ENCODE measurements at places on chromosomes 3 and 15.

- no peak for DNase-seq
Observed at GRCh38 chr3:183272791-183273190, 19.7 kb downstream of the B3GNT5 start.

DNA sequence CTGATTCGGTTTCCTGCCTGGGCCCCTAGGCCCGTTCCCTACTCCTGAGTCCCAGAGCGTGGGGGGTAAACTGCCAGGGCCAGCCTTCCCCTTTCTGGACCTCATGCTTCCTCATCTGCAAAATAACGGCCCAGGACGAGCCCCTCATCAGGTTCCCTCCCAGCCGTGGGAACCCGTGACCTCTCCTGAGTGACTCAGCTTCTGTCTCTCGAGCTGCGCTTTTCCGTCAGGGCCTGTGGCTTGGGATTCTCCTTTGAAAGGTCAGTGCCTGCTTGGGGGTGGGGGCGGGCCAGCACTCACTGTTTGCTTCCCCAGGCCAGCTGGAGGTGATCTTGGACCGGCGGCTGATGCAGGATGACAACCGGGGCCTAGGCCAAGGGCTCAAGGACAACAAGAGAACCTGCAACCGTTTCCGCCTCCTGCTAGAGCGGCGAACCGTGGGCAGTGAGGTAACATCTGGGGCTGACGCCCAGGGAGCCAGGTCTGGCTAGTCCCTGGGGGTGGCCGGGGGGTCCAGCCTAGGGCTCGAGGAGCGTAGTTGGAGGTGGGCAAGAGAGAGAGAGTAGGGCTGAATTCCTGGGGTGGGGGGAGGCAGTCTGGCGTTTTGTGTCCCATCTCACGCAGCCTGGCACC, 12.8 kb downstream of the MAN2A2 start:
- peak; percentile 87 for DNase-seq

GRCh38 chr15:64163659-64164362, 989 bp upstream of the PPIB start:
- peak; percentile 75 for DNase-seq

GRCh38 chr3:78993375-78993774, 774.4 kb downstream of the ROBO1 start:
- DNase-seq: no peak

DNA sequence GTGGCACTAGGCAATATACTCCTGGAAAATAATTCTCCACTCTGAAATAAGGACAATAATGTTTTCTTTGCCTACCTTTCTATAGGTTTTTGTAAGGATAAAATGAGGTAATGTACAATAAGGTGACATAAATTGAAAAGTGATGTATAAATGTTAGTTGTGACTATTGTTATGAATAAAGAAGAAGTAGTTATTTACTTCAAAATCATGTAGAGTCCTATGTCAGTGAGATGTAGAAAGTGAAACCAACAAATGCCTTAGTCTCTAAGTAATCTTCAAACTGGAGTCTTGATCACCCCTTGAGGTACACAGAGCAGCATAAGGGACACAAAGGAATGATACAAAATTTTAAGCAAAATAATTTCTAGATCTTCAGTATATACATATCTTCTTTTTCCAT, 60.3 kb upstream of the TP63 start:
- DNase-seq: no peak

- DNase-seq: no peak
Observed at GRCh38 chr15:80572337-80572736, 122.8 kb upstream of the ABHD17C start.

DNA sequence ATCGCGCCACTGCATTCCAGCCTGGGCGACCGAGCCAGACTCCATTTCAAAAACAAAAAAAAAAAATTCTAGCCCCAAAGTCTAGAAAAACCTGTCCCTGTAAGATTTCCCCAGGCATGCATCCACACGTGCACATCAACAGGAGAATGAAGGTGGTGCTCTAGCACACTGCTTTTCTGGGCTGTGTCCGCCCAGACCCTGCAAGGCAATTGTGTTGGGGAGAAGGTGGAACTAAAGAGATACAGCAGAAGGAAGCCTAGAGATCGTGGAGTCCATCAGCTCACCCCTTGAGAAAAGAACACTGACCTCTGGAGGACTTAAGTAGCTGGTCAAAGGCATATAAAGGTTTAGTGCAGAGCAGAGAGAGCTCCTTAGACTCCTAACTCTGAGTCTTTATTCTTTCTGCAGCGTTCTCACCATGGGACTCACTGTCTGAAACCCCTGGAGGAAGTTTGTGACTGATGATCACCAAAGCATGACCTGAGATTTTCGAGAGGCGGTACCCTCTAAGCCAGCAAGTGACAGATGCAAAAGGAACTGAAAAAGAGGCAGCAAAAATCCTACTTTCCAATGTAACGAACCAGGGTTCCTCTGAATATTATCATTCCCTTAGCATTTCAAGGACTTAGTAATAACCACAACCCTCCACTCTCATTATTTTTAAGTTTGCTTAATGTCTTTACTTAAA, 179.8 kb downstream of the MEX3B start:
- DNase-seq: no peak

DNA sequence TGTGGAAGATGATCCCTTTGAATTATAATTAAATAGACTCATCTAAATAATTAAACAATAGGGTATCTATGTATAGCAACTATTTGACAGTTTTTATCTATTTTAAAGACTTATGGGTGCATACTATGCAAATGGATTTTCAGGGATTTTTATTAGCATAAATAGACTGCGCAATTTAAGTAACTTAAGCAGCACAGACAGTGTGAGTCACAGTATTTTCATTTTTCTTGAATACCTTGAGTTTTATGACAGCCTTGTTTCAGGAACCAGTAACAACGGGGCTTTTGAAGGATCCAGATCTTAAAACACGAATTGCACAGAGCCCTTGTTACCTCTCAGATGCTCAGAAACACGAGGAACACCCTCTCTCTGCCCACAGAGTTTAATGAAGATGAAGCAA, 175.5 kb upstream of the CD96 start:
- no peak for DNase-seq

- DNase-seq: no peak
Observed at GRCh38 chr3:4805662-4806061, 173.6 kb upstream of the BHLHE40 start.

DNA sequence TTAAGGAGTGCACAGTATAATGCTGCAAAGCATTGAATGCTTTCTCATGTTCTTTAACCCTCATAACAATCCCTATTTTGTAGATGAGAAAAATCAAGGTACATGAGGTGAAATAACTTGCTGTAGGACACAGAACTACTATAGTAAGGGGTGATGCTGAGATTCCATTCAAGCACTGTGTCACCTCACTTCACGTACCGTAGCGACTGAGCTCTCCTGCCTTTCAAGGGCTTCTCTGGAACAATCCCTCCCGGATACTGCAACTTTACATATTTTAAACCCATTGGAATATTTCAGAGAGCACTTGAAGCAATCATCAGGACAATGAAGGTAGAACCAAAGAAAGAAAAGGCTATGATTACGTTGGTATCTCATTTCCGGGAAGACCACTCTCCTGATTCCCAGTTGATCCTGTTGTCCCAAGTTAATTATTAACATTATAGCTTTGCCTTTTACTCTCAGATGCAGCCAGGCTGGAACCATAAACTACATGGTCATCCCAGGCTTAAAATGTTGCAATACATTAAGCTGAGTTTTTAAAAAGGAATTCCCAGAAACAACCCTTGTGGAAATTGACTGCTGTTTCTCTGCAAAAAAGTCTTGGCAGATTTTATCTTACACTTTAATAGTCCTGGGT, 252.2 kb upstream of the IGF1R start:
- DNase-seq: no peak

GRCh38 chr3:62028236-62028635, 345.1 kb downstream of the FEZF2 start:
- DNase-seq: no peak

- DNase-seq: no peak
Observed at GRCh38 chr3:122184591-122184929, 1.1 kb downstream of the CASR start.

DNA sequence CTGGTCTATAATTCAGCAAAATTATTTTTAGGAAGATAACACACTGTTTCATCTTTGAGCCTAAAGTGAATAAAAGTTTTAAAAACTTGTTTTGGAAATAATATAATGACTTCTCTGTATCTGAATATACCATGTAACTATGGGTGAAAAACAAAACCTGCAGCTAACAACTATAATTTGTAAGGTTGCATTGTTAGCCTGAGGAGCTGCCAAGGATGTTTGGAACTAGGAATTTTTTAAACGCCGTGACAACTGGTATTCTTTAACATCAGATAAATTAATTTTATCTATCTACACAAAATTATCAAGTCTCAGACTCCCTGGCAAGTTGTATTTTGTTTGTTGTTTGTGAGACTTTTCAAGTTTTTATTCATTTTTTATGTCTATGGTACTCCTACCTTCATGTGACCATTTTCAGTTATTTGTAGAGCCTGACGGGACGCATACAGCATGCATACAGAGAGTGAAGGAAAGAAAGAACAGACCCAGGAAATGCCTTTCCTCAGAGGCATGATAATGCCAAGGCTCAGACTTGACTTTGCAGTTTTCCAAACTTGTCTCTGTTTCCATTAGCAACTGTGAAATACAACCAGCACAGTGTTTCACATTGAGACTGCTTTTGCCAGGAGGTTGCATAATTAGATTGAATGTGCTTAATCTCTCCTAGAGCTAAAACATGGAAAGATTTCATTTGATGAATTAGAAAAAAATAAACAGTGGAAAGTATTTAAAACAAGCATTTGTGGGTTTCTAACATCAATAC, 60.8 kb upstream of the ARHGEF26 start:
- no peak for DNase-seq

DNA sequence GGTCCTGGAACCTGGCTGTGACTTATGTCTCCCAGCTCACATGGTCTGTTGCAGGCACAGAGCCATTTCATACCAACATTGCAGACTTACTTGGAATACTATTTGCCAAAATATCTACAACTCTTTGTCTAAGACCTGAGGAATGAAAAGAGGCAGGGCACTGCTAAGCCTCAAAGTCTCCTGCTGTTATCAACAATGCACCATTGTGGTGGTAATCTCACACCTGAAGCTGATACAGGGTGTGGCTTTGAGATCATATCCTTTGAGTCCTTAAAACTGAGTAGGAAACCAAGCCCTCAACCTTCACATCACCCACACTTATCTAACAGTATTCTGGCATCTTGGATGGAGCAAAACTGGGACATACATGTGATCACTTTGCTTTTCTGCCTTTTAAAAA, 782.0 kb downstream of the EPHA3 start:
- no peak for DNase-seq

- no peak for DNase-seq
Observed at GRCh38 chr15:72774696-72775383, 8.7 kb downstream of the ADPGK start.

GRCh38 chr3:184949251-184949965, 137.4 kb downstream of the VPS8 start:
- no peak for DNase-seq

DNA sequence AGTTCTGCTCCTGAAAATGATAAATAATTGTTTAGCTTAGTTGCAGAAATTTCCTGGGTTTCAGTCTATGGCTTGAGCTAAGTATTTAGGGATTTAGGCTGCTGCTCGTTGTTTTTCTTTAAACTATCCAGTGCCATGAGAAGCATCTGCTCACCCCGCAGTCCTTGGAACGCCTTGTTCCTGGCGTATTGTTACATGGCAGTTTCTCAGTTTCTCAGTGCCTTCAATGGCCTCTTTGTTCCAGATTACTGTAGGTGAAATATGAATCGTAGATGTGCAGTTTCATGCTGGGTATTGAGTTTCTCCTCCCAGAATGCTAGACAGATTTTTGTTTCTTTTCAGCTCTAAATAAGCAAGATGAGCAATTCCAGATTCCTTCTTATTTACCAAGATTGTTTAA, 269.5 kb upstream of the GBE1 start:
- DNase-seq: no peak

- DNase-seq: no peak
Observed at GRCh38 chr15:93505506-93505905, 416.5 kb upstream of the RGMA start.

DNA sequence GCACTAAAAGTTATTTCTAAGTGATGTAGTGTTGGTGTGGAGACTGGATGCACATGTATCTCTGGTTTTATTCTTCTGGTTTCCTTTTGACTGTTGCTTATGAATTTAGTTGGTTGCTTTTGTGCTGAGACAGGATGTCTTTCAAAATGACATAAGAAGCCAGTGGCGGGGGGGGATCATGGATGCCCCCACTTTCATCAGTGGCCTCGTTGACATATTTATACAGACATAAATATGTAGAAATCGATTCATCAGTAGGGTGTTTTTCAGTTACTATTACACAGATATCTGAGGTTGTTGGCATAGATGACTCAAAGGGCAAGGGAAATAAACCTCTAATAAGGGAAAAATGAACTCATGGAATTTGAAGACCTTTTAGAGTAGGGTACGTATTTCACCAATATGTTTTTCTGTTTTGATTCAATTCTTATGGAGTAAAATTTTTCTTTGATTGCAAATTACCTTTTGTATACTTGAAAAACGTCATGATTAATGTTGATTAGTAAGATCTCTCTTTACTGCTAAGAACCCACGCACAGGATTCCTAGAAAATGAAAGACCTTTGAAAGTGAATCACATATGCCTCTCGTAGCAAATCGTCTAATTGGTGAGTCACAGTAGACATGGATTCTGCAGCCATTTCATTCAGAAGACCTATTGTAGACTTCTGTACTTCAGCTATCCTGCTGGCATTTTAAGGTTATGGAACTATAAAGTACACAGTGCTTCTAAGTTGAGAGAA, 97.4 kb upstream of the RBMS3 start:
- no peak for DNase-seq

DNA sequence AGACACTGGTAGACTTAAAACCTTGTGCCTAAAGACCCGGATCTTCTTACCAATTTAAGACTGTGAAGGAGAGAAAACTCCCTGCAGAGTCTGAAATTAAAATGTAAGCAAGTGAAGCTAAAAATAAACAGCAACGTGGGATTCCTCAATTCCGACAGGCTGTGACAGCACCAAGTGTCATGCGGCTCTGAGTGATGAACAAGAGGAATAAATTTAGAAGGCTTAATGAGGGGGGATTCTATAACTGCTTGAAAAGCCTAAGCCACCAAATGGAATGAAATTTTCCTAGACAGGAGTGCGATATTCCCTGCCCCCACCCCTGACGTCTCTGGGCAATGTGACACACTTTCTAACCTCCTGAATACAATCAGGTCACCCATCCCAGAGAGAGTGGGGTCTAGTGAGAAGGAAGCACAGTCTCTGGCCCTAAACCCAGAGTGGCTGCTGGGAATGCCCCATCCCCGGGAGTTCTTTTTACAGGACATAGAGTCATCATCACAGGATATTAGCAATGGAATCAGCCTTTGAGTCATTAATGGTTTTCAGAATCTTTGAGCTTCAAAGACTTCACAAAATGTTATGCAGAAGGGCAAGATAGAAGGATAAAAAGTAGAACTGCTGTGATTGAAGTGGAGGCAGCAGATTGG, 114.3 kb downstream of the EDEM1 start:
- no peak for DNase-seq

GRCh38 chr15:57751177-57751800, 44.8 kb downstream of the POLR2M start:
- no peak for DNase-seq

GRCh38 chr3:9401986-9402385, 4.6 kb downstream of the SETD5 start:
- DNase-seq: no peak

Data from lower lobe of right lung (tissue), 2 donors.